ENCODE measurements at places on chromosomes 6 and 20.

DNA sequence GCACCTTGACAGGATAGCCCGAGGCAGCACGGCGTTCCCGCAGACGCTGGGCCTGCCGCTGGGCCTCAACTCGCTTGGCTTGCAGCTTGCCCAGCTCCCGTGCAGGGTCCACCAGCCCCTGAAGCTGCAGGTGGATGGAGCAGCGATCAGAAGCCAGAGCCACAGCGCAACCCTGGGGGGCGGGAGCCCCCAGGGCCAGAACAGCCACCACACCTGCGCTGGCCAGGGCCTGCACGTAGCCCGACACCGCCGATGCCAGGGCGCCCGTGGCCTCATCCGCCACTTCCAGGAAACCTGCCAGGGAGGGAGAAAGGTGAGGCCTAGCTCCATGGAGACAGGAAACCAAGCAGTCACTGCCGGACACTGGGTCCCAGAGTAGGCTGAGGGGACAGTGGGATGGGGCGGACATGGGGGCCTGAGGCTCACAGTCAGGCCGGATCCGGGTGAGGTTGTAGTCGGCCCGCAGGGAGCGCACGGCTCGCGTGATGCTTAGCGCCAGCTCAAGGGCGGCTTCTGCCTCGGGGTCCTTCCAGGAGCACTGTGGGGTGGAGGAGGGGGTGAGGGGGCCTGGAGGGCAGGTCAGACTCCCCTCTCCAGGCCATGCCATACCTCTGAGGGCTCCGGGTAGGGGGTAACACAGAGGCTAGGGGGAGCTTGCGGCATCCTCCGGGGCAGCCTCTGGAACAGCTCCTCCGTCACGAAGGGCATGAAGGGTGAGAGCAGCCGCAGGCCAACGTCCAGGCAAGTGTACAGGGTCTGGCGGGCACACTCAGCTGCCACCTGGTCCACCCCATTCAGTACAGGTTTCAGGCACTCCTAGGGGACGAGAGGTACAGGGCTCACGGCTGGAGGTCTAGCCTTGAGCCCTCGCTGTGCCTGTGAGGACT is 2.1 kb upstream of the VWA7 start:
- no peak for DNase-seq

DNA sequence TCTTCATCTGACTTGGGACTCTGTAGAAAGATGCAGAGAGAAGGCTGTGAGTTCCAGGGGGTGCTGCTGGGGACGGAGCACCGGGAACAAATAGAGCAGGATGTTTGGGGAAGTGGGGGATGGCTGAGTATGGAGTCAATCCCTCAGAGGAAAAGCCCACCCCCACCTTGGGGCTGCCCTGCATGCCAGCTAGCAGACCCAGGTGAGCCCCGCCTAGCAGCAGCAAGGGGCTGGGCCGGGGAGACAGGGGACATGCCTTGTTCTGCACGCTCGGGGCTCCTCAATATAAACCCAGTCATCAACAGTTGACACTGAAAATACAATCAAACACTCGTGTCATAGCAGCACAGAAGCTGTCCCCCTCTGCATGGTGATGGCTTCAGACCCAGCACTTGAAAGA is 74.6 kb downstream of the NINL start:
- DNase-seq: no peak

DNA sequence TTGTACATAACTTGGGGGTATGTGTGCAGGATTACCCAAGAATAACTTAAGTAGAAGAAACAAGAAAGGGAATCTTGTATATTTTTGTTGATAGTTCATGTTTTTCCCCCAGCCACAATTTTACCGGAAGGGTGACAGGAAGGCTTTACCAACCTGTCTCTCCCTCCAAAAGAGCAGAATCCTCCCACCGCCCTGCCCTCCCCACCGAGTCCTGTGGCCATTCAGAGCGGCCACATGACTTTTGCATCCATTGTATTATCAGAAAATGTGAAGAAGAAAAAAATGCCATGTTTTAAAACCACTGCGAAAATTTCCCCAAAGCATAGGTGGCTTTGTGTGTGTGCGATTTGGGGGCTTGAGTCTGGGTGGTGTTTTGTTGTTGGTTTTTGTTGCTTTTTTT is 22.0 kb downstream of the PRDM1 start:
- DNase-seq: no peak

DNA sequence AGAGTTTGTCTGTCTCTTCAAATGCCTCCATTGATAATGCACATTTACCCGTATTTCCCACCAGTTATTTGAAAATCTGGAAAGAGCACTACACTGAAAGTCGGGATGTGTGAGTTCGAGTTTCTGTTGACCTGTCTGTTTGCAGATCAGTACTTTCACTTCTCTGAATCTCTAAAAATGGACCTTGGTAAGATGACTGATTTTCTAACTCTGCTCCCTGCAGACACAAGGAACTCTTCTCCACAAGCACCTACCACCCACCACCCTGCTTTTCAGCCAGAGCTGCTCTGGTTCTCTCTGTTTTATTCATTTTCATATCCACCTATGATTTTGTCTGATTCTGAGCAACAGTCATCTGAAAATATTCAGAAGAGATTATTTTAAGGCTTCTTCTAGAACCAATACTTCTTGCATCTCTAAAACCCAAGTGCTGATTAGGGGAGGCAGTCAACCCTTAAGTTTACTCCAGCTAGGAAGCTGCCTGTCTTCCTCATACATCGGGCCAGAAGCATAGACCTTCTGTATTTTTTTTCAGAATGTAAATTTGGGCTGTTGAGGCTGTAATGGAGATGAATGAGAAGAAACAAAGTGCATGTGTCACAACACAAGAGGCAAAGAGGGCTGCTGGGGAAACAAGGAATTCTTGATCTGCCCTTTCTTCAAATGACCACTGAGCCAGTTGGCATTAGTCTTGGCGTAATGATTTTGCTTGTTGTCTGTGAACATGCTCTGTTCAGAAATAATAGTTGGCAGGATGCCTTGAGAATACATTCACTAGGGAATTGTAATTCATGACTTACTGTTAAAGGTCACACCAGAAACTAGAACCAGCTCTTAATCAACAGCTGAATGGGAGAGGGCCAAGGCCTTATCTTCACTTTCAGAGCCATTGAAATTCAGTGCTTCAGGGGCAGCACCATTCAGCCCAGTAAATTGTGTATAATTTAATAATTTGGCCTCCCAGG is 85.4 kb upstream of the MYLIP start:
- no peak for DNase-seq

DNA sequence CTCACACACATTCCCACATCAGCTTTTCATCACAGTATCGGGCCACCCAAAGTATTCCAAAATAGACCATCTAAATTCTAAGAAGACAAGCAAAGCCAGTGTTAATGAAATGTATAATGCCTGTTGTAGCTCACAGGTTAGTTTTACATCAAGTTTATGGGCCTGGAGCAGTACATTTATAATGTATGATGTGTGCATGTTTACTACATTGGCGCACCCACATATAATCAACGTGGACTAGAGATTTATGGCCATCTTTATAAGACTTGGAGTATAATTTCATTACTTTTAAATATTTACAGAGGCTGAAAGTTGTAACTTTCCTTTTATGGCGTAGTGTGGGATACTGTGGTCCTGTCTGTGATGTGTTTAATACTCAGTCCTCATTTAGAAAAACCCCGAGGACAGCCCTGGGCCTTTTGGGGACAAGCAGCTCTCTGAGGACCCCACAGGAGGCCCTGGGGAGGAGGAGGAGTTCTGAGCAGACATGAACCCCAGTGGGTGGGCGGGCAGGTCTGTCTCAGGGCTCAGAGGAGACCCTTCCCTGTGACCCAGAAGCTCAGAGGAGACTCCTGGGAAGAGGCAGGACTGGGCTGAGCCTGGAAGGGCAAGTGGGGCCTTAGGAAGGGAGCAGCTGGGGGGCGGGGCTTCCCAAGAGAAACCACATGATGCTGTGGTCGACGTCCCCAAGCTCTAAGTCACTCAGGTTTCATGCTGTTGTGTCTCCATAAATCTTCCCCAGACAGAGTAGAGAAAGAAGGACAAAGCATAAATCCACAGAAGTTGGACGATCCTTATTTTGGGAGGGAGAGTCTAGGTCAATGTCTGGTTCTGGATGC is 232.1 kb downstream of the PREX1 start:
- DNase-seq: no peak

GRCh38 chr6:159906400-159906799 is 15.6 kb downstream of the MAS1 start:
- DNase-seq: no peak

GRCh38 chr6:116492331-116493067 is 18.9 kb upstream of the CALHM5 start:
- no peak for DNase-seq

DNA sequence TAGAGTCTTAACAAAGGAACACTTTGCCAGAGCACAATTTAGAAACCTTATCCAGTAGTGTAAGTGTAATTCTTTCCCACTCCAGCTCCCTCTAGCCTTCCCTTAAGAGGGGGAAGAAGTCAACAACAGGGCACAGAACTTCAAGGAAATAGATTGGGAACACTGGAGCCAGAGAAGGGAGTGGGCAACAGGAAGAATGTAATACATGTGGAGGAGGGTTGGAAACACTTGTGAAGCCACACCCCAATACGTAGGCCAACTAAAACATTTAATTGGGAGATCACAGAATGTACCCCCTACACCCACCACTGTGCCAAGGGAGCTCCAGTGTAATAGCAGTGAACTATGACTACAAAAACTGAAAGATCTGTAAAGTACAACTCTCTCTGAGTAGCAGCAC is 735.7 kb upstream of the HS3ST5 start:
- no peak for DNase-seq

DNA sequence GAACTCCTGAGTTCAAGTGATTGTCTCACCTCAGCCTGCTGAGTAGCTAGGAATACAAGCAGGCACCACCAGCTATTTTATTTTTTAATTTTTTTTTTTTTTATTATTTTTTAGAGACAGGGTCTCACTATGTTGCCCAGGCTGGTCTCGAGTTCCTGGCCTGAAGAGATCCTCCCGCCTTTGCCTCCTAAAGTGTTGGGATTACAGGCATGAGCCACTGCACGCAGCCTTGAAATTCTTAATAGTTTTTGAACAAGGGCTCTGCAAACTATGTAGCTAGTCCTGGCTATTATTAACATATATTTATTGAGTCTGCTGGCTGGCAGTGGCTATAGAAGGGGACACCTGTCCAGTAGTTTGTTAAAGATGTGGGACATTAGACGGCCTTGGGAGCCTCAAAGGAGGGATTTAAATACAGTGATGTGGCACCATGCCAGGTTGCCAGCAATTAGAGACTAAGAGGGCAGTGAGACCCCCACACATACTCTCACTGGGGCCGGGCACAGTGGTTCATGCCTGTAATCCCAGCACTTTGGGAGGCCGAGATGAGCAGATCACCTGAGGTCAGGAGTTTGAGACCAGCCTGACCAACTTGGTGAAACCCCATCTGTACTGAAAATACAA is 21.1 kb upstream of the TAF8 start:
- no peak for DNase-seq

DNA sequence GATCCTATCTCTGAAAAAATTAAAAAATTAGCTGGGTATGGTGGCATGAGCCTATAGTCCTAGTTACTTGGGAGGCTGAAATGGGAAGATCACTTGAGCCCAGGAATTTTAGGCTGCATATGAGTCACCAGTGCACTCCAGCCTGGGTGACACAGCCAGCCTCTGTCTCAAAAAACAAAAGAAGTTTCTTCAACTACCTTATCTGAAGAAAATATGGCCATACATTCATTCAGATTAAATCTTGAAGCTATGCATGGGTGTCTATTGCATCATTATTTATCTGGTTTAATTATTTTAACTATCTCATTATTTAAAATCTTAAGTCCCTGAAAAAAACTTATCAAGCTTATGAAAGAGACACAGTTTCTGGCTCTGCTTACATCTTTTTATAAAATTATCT is 204.1 kb downstream of the SIM1 start:
- no peak for DNase-seq

- no peak for DNase-seq
Measured at GRCh38 chr20:47642624-47643023, 140.9 kb downstream of the NCOA3 start.

GRCh38 chr6:157170535-157170934 is 152.8 kb downstream of the TMEM242 start:
- no peak for DNase-seq

DNA sequence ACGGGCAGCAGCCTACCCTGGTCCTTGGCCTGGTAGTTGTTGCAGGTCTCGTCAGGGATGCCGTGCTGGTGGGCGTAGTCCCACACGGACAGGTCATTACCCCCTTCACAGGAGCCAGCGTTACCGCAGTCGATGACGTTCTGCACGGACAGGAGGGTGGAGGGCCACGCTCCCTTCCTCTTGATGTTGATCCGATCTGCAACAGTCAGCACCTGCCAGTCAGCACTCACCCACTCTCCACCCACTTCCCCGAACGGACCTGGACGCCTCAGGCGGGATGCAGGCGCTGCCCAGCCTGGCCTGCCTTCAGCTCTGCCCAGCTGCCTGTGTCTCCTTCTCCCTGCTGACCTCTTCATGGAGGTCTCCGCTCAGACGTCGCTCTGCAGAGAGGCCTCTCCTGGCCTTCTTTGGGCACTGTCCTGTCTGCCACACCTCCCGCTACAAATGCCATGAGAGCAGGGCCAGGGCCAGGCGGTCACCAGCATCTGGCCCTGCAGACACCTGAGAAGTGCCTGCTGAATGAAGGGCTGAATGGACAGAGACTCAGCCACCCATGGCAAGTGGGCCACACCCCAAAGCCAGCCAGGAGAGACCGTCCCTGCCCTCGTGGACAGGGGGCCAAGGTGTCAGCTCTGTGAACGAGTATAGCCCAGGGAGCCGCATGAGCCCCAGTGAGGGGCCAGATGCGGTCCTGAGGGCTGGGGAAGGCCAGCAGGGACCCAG is 5.4 kb downstream of the CTSZ start:
- DNase-seq: no peak

GRCh38 chr6:133835901-133836300 is 53.0 kb upstream of the TCF21 start:
- no peak for DNase-seq

- DNase-seq: no peak
Measured at GRCh38 chr6:163014736-163015135, 287.0 kb downstream of the PACRG start.

DNA sequence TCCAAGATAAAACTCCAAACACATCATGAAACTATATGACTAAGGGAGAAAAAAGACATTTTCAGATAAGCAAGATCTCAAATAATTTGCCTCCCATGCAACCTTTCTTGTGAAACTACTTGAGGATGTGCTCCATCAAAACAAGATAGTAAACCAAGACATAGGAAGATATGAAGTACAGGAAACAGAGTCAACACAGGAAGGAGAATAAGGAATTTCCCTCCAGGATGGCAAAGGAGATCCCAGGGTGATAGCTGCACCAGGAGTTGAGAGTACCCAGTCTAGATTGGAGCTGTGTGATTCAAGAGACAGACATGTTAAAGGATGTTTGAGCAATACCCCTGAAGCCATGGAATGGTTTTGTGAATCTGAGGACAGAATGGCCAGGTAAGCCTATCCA is 15.3 kb downstream of the IL17A start:
- no peak for DNase-seq

GRCh38 chr20:14717134-14717999 is 380.0 kb upstream of the FLRT3 start:
- no peak for DNase-seq

GRCh38 chr6:42715871-42716270 is 6.5 kb downstream of the PRPH2 start:
- DNase-seq: no peak

DNA sequence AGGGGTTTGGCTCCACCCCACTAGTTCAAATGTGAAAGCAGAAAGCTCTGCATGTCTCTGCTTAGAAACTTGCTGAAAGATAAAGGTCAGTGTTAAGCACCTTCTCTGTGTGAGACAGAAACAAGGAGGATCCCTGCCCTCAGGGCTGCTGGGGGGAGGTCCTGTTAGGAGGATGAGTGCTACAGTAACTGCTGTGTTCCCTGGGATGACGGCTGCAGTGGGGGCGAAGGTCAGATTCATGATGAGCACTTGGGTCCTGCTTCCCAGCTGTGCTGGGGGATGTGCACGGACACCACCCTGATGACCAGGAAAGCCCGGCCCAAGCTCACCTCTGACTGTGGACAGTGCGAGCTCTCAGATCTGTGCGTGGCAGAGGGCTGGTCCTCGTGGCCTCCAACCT is 252.6 kb downstream of the DLL1 start:
- no peak for DNase-seq

Measured in right renal pelvis (tissue), 4 donors.